Choroid plexus epithelial cell (primary cell): ENCODE measurements at places on chromosomes 3 and 15.
A peak's percentile ranks its signal among the peaks of the same experiment; 100 is the strongest.

- no peak for DNase-seq
Observed at GRCh38 chr3:159626598-159626997, 362.0 kb upstream of the IL12A start.

DNA sequence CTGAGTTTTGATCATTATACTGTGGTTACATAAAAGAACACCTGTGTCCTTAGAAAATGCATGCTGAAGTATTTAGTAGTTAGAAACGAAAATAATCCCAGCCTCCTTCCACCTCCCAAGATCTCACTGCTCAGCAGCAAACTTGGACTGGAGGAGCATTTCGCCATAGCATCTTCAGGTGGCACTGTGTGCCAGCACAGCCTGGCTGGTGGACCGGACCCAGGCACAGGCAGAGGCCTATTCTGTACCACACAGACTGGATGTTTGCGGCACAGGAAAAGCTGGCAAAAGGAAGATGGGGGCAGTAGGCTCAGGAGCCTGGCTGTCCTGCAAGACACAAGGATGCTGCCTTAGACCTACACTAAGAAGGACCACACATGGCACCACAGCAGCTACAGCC, 10.2 kb downstream of the STIMATE start:
- no peak for DNase-seq

DNA sequence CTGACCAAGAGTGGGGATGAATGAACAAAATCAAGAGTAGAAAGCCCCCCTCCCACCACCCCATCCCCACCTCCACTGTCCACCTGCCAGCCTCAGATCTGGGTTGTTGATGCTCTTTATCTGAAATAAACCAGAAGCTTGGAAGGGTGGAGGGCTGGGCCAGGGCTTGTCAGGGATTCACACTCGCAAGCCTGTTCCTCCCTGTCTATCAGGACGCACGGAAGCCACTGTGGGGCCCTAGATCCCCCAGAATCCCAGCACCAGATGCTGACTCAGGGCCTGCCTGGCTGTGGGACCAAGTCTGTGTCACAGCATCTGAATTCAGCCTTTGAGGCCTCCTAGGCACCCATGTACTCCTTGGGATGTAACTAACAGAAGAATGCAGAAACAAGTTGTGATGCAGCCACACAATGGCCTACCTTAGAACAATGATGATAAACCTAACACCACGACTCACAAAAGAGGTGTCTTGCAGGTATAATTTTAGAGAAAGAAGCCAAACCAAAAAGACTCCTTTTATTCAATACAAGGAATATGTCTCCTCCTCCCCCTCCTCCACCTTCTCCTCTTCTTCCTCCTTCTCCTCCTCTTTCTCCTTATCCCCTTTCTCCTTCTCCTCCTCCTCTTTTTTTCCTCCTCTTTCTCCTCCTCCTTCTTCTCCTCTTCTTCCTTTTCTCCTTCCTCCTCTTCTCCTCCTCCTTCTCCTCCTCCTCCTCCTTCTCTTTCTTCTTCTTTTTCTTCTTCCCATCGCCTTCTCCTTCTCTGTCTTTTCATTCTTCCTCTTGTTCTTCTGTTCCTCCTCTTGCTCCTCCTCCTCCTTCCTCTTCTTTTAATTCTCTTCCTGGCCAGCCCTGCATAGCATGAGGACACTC, 234.7 kb downstream of the PLCL2 start:
- DNase-seq: no peak

DNA sequence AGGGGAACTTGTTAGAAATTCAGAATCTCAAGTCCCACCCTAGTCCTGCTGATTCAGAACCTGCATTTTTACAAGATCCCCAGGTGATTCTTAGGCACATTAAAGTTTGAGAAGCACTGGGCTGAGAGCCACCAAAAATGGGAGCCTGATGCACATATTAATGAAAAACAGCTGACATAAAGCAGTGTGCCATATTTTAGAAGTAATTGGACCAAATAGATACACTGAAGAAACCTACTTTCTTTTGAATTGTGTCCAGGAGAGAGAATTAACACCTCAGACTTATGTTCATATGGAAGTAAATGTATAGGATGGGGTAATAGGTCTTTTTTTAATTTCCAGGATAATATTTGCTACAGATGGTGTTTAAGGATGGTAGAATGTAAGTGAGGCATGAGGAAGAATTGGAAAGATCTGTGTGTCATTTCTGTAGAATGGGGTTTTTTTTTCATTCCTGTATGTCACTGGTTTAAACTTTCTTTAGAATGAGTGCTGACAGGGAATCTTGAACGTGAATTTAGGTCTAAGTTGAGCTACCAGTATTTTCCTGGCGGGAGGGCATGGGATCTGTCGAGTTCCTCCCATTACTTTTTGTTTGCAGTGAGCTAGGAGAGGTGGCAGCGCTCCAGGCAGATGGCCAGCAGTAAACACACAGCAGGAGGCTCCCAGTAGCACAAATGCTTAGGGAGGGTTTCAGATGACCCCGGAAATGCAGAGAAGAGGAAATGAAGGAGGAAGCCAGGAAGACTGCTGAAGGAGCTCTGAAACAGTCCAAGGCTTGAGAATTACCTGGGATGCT, 185.6 kb downstream of the PLCL2 start:
- peak; percentile 83 for DNase-seq

- no peak for DNase-seq
Observed at GRCh38 chr3:39419742-39420315, 13.3 kb downstream of the RPSA start.

GRCh38 chr3:181698263-181698954, 13.3 kb upstream of the SOX2 start:
- DNase-seq: no peak

- DNase-seq: peak; percentile 87
Observed at GRCh38 chr3:193869221-193870201, 266.4 kb upstream of the HES1 start.

DNA sequence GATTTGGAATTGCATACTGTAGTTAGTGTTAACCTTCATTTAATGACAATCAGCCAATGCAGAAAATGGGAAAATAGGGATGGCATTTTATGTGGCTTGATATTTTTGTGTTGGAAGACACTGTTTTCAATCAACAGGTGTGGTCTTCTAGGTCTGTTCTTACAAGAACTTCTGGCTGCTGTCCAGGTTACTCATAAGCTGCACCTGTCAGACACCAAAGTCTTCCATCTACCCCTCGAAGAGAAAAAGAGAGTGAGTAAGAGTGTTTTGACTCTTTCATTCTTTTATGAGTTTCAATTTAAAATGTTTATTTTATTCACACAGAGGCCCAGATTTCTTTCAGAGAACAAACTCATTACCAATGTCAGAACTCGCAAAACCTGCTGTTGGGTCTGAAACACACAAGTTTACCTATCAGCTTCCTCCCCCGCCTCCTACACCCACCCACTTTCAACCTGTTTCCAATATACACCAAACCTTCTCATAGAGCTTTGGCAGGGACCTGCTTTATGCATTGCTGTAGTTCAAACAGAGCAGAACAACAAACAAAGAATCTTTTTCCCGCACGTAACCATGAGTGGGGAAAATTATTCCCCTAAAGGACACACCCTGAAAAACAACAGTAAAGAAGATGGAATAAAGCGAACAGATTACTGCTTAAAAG, 767.7 kb upstream of the ALCAM start:
- DNase-seq: no peak

- DNase-seq: no peak
Observed at GRCh38 chr3:190617185-190617584, 103.3 kb downstream of the IL1RAP start.

DNA sequence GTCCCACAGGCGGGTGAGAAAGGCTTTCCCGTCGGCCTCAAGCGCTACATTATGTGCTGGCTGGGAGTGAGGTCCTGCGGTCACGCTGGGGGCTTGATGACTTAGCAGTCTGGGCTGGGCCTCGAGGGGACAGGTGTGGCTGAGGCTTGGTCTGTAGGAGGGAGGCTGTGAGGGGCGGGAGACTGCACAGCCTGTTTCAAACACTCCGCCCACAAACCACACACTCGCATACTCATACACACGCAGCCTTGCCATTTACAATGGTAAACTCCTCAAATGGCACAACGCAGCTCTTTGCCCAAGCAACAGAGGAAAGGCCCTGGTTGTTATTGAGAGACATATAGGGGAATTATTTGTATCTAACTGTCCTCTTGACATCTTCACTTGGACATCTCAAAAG, 32.4 kb upstream of the RASGRF1 start:
- no peak for DNase-seq

DNA sequence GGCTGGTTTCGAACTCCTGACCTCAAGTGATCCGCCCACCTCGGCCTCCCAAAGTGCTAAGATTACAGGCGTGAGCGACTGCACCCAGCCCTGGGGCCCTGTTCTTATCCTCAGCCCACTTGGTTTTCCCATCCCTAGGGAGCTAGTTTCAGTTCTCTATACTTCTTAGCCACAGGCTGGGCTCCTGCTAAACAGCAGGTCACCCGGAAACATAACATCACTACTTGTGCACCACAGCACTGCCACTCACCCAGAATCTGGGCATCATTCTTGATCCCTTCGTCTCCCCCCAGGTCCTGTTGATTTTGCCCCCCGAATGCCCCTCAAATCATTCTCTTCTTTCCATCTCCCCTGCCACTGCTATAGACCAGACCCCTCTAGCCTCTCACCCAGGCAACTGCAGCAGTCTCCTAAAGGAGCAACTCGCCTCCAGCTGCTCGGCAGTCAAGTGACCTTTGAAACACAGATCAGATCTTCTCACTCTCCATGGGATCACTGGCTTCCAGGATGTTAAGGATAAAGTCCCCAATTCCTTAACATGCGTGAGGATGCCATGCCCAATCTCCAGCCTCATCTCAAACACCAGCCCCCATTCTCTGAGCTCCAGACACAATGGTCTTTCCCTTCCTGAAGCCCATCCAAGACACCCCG, 5.6 kb upstream of the AP3S2 start:
- DNase-seq: no peak

DNA sequence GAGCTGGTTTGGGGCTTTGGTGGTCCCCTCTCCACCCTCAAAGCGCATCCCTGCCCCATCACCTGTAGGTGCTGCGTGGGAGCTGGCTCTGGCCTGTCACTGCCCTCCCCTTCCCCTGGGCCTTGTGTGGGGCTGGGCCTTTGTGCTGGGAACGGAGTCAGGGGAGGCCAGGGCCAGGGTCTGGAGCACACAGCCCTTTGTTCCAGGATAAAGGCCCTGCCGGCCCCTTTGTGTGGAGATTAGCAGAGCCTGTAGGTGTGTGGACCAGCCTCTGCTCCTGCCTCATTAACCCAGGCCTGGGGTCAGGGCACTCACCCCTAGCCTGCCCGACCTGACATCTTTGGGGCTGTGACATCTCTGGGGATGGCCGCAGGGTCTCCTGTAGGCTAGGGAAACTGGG, 8.9 kb downstream of the EPHB3 start:
- DNase-seq: no peak

DNA sequence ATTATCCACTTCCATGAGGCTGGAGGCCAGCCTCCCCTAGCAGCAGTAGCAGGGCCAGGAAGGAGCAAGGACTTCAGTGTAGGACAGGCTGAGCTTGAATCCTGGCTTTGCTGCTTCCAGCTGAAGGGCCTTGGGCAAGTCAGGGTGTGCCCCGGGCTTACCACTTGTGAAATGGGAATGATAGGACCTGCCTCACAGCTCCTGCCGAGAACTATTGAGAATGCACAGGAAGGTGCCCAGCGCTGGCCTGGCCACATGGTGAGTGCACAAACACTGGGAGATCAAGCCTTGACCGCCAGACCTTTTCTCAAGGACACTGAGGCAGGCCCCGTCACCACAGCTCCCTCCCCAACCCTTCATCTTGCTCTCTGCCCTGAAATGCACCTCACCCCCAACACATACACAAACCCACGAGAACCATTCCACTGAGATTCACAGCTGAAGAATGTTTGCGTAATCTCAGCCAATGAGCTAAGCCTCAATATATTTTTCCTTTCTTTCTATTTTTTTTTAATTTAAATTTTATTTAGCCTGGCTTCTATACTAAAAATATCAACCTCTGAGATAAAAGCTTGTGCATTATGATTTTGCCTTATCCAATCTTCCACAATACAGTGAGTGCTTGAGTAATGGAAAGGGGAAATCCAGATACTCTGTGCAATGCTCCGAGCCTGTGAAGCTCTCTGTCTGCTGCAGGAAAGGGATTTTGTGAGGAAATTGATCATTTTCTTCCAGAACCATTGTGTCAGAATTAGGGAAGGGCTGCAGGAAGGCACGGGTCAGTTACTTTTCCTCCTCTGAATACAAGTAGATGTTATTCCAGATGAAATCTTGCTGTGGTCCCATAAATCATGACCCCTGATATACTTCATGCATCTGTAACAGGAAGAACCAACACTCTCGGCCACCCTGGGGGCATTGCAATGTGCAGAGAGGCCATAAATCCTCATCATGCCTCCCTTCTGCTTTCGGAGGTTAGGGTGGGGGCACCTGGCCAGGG, 193.9 kb downstream of the TLE3 start:
- peak; percentile 68 for DNase-seq

DNA sequence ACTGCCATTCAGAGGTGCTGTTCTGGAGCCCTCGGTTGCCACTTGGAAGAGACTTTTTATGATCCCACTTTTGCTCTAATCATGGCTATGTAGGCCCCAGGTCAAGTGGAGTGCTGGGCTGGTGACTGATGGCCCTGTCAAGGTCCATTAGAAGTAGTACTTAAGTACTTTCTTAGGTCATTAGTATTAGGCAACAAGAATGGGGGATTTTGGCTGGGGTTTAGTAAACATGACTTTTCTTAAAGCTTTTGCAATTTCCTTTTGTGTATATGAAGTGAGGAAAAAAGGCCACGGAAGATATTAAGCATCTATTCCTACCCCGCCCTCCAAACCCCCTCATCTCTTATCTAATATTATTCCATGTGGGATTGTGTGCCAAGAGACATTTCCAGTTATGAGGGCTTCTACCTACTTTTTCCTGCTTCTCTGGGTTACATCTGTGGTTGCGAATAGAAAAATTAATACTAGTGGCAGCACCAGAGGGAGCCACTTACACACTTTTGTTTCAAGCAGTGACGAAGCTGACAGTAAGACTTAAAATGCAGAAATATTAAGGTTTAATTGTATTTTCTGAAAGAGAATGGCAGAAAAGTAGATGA, 13.9 kb downstream of the NLGN1 start:
- peak; percentile 60 for DNase-seq

GRCh38 chr15:30065025-30065801, 17.5 kb upstream of the GOLGA8J start:
- peak; percentile 82 for DNase-seq

DNA sequence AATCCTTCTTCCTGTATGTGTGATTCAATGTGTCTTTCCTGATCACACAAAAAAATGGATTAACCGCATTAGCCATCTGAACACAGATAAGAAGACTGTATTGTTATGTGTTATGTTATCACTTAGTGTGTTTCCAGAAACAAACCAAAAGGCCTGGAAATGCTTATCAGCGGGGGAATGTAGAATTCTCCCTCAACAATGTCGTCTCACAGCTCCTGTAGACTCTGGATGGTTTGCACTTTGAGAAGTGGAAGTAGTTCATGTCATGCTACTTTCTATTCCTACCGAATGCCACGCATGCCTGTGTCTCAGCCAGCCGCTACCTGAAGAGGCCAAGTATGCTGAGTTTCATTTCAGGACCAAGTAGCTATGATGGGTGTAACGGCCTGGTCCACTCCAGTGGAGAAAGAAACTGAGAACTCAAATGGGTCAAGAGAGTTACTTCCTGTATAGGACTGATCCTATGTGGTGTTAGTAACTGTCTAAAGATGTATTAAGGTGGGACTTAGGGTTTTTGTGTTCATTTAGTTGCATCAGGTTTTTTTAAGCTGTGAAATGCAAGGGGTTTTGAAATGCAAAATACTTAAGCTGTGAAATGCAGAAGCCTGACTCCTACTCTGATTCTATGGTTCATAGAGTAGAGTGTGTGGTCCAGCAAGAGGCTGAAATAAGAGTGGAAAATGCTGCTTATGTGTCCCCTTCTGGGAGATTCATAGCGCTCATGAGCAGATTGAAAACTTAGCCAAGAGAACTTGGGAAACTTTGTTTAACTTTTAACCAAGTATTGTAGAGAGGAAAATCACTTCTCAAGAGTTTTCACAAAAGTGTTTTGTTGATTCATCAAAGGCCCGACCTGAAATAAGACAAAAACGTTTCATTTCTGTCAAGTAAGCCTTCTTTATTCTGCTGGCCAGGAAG, 118.5 kb upstream of the LMOD3 start:
- peak; percentile 19 for DNase-seq
